ENCODE measurements at places on chromosomes 16 and 17. TPM values are rescaled to one million over a fixed set of nuclear protein-coding genes. Genes with fewer than 3 reads are reported as not detected.

GRCh38 chr16:55179852-55180585 is 144.0 kb upstream of the IRX6 start:
- H3K4me1 ChIP-seq: no peaks in the 10 kb centered on the region
- H3K36me3 ChIP-seq: no peaks in the 10 kb centered on the region
- DNase-seq: no peak
- no peaks in the 10 kb centered on the region for H3K27me3 ChIP-seq
- H3K4me3 ChIP-seq: no peak overlapping the region

GRCh38 chr17:74011966-74012365 is 191.5 kb upstream of the RPL38 start:
- H3K27ac ChIP-seq: no peak overlapping the region
- no peaks in the 10 kb centered on the region for H3K36me3 ChIP-seq
- H3K4me3 ChIP-seq: no peak overlapping the region
- H3K27me3 ChIP-seq: no peaks in the 10 kb centered on the region
- DNase-seq: no peak

- DNase-seq: no peak
- no peaks in the 10 kb centered on the region for H3K4me1 ChIP-seq
Observed at GRCh38 chr17:65455972-65456343, 105.5 kb downstream of the AXIN2 start.

DNA sequence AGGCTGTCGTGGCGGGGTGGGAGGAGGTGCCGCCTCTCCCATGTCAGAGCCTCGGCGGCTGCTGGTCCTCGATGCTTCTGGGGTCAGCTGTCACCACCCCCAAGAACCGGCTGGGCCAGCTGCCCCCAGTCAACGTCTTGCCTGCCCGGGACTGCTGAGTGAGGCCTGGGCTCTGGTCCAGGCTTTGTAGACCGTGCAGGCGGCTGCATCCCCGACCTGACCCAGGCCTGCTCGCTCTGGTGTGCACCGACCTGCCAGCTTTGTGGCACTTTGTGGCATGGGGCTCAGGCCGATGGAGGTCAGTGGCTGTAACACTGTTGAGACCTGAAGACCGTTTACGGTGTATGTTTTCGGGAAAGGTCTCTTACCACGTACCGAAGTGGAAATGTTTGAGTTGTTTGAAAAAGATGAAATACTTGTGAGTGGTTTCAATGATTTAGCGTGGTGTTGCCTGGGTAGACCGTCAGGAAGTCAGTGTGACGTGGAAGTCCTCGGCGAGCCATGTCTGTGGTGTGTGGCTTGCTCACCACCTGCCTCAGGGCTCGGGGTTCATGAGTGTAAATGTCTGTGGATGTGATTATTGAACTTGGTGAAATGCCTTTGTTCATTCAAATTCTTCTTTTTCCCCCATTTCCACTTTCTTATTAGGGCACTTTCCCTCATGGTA is 53.2 kb upstream of the ZNF750 start:
- no peak overlapping the region for H3K27ac ChIP-seq
- no peaks in the 10 kb centered on the region for H3K36me3 ChIP-seq
- H3K27me3 ChIP-seq: no peaks in the 10 kb centered on the region

- no peaks in the 10 kb centered on the region for H3K36me3 ChIP-seq
- no peak overlapping the region for H3K27ac ChIP-seq
- H3K4me1 ChIP-seq: no peaks in the 10 kb centered on the region
- H3K4me3 ChIP-seq: no peak overlapping the region
- H3K27me3 ChIP-seq: no peaks in the 10 kb centered on the region
Observed at GRCh38 chr16:67149276-67150046, 1.3 kb downstream of the B3GNT9 start.

DNA sequence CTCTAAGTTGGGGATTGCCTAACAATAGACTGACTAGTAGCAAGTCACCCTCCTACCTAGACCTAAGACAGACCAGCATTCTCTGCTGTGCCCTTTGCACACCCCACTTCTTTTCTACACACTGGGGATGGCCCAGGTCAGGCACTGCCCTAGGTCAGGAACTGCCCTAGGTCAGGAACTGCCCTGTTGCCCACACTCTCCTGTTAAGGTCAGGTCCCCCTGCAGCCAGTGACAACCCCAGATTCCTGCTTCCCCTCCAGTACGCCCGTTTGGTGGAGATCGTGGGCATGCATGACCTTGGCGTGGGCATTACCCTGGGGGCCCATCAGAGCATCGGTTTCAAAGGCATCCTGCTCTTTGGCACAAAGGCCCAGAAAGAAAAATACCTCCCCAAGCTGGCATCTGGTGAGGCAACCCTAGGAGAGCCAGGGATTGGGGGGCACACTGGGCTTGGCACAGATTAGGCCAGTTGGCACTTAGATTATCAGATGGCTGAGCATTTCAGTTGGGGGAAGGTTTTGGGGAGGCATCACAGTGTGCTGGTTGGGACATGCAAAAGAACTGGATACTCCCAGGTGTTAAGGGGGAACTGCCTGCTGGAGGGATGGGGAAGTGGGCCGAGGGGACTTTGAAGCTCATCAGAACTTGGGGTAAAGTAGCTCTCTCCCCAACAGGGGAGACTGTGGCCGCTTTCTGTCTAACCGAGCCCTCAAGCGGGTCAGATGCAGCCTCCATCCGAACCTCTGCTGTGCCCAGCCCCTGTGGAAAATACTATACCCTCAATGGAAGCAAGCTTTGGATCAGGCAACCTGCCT is 1.7 kb downstream of the ACADVL start:
- no peak overlapping the region for H3K4me3 ChIP-seq
- no peak overlapping the region for H3K27ac ChIP-seq
- no peaks in the 10 kb centered on the region for H3K4me1 ChIP-seq

GRCh38 chr17:79834565-79835469 is 4.4 kb downstream of the CBX4 start:
- no peaks in the 10 kb centered on the region for H3K27me3 ChIP-seq
- no peak overlapping the region for H3K27ac ChIP-seq
- no peaks in the 10 kb centered on the region for H3K4me1 ChIP-seq
- H3K36me3 ChIP-seq: no peaks in the 10 kb centered on the region
- DNase-seq: no peak

- DNase-seq: no peak
- no peak overlapping the region for H3K4me3 ChIP-seq
- no peaks in the 10 kb centered on the region for H3K4me1 ChIP-seq
Observed at GRCh38 chr17:61593426-61593825, 2.4 kb upstream of the NACA2 start.

- no peak overlapping the region for H3K27ac ChIP-seq
- no peaks in the 10 kb centered on the region for H3K4me1 ChIP-seq
- no peak for DNase-seq
- H3K36me3 ChIP-seq: no peaks in the 10 kb centered on the region
- no peaks in the 10 kb centered on the region for H3K27me3 ChIP-seq
Observed at GRCh38 chr17:19592316-19592715, 56.2 kb upstream of the ALDH3A2 start.

- H3K27me3 ChIP-seq: no peaks in the 10 kb centered on the region
- H3K27ac ChIP-seq: no peak overlapping the region
- no peaks in the 10 kb centered on the region for H3K36me3 ChIP-seq
Observed at GRCh38 chr16:50712560-50712898, 19.1 kb downstream of the NOD2 start.

DNA sequence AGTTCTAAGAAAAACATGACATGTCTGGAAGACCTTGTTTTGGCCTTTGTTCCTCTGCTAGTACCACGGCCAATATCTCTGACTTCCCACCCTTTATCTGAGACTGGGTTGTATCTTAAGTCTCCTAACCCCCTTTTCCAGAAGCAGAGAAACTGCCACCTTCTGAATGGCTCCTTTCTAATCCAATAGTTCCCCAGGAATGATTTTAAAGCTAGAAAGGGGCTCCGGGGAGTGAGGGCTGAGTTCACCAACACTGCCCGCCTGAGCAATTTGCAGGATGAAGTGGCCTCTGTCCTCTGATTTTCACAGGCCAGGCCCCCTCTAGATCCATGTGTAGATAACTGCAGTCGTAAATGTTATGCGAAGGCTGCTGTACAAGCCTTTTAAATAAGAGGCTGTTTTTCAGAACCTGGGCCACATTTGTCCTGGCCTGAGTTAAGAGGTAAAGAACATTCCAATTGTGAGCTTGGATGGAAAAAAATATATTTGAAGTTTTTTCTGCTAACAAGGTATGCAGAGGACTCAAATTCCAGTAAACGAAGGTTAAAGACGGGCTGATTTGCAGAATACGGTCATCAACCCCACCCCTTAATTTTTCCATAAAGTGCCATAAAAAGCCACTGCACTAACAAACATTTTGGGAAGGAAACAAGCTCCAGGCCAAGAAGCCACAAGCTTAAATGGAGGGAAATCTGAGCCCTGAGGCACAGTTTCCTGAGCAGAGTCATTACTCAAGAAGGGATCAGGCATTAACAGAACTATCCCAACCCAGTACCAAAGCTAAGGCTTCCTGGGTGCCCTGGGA is 117.0 kb upstream of the MAF start:
- H3K27me3 ChIP-seq: no peaks in the 10 kb centered on the region
- peak overlapping the region; percentile 97 for H3K27ac ChIP-seq
- H3K4me3 ChIP-seq: no peak overlapping the region
- peaks cover 7% of the 10 kb centered on the region for H3K4me1 ChIP-seq
- no peaks in the 10 kb centered on the region for H3K36me3 ChIP-seq

GRCh38 chr16:89143911-89144675 is 27.5 kb upstream of the CDH15 start:
- H3K4me3 ChIP-seq: no peak overlapping the region
- no peaks in the 10 kb centered on the region for H3K4me1 ChIP-seq
- peaks cover 2% of the 10 kb centered on the region for H3K36me3 ChIP-seq

DNA sequence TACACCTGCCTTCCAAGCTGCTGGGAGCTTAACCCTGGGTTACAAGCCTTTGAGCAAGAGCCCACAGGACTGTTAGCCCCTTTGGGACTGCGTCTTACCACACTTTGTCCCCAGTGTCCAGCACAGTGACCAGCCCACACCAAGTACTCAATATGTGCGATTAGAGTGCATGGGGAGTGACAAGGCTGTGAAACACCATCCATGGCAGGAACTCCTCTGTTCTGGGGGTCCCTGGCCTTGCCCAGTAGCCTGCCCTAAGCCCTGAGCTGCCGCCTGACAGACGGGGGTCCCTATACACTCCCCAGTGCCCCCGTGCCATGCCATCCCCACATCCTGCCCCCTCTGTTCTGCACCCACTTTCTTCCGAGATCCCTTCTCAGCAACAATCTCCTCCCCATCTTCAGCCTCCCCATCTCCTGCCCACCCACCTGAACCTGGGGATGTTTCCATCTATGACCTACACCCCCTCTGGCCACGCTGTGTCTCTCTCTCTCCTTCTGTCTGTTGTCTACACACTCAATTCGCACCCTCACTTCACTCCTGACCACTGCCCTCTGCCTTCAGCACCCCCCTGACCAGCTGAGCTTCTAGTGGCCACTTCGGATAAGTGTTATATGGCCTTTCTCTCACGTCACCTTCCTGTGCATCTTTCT is 112.9 kb upstream of the SMURF2 start:
- H3K36me3 ChIP-seq: no peaks in the 10 kb centered on the region
- H3K4me3 ChIP-seq: no peak overlapping the region
- H3K27ac ChIP-seq: no peak overlapping the region

DNA sequence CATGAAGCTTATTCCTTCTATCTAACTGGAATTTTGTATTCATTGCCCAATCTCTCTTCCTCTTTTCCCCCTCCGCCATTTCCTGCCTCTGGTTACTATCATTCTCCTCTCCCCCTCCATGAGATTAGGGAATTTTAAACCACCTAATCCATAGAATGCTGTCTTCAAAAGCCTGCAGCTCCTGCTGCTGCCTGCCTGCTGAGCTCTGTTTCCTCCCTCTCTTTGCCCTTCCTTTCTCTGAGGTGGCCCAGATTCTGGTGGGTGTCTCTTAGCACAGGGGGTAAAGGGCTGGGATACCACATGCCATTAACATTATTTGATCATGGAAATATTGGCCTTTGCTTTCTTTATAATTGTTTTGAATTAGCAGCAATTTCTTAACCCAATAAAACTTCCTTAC is 241.6 kb downstream of the CNTNAP4 start:
- DNase-seq: no peak
- H3K36me3 ChIP-seq: no peaks in the 10 kb centered on the region
- no peak overlapping the region for H3K4me3 ChIP-seq
- no peaks in the 10 kb centered on the region for H3K27me3 ChIP-seq
- H3K4me1 ChIP-seq: no peaks in the 10 kb centered on the region

- no peak overlapping the region for H3K27ac ChIP-seq
- no peaks in the 10 kb centered on the region for H3K27me3 ChIP-seq
- no peaks in the 10 kb centered on the region for H3K36me3 ChIP-seq
- H3K4me1 ChIP-seq: no peaks in the 10 kb centered on the region
Observed at GRCh38 chr17:27545562-27546229, 85.3 kb upstream of the LGALS9 start.

DNA sequence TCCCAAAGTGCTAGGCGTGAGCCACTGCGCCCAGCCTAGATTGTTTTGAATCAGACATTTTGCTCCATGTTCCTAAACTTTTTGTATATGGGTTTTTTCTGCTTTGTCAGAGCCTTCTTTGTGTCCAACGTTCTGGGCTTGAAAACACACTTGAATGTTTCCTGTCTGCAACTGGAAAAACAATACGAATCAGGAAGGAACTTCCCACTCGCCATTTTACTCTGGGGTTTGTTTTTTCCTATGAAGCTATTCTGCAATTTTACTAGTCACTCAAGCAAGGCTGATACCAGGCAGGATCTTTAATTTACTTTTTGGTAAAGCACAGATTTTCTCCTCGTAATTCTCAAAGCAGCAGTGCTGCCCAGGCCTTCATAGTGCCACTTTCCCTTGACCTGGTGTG is 31.6 kb downstream of the ARHGAP17 start:
- H3K36me3 ChIP-seq: no peaks in the 10 kb centered on the region
- DNase-seq: no peak
- no peak overlapping the region for H3K27ac ChIP-seq
- H3K4me3 ChIP-seq: no peak overlapping the region
- H3K27me3 ChIP-seq: no peaks in the 10 kb centered on the region

GRCh38 chr17:35568561-35568960 is 7.9 kb upstream of the SLFN14 start:
- no peaks in the 10 kb centered on the region for H3K36me3 ChIP-seq
- H3K27ac ChIP-seq: no peak overlapping the region
- DNase-seq: no peak
- peaks cover 5% of the 10 kb centered on the region for H3K4me1 ChIP-seq
- H3K27me3 ChIP-seq: no peaks in the 10 kb centered on the region

- no peaks in the 10 kb centered on the region for H3K36me3 ChIP-seq
- H3K27me3 ChIP-seq: no peaks in the 10 kb centered on the region
- H3K27ac ChIP-seq: no peak overlapping the region
- no peak overlapping the region for H3K4me3 ChIP-seq
- no peaks in the 10 kb centered on the region for H3K4me1 ChIP-seq
- no peak for DNase-seq
Observed at GRCh38 chr16:78405833-78406232, 306.4 kb downstream of the WWOX start.

- no peak for DNase-seq
- H3K27me3 ChIP-seq: no peaks in the 10 kb centered on the region
- H3K36me3 ChIP-seq: no peaks in the 10 kb centered on the region
- no peak overlapping the region for H3K4me3 ChIP-seq
- H3K4me1 ChIP-seq: no peaks in the 10 kb centered on the region
Observed at GRCh38 chr16:10931134-10931533, 11.1 kb downstream of the DEXI start.

EVPLL gene
- not detected for polyA plus RNA-seq

ABI3 gene
- polyA plus RNA-seq: 0.77 TPM

OTOP3 gene
- polyA plus RNA-seq: not detected

MYH13 gene
- polyA plus RNA-seq: not detected

OTOA gene
- polyA plus RNA-seq: not detected

SOCS3 gene
- 15.5 TPM for polyA plus RNA-seq

CFAP97D1 gene
- polyA plus RNA-seq: 0.25 TPM

PLXDC1 gene
- polyA plus RNA-seq: 2.5 TPM

ASIC2 gene
- polyA plus RNA-seq: not detected

CCL14 gene
- polyA plus RNA-seq: 8.8 TPM

COPZ2 gene
- 104 TPM for polyA plus RNA-seq

METTL26 gene
- 158 TPM for polyA plus RNA-seq

MAP3K14 gene
- 5.9 TPM for polyA plus RNA-seq

TBX2 gene
- 11.5 TPM for polyA plus RNA-seq

C16orf46 gene
- polyA plus RNA-seq: 0.33 TPM

SEC14L5 gene
- polyA plus RNA-seq: 0.26 TPM

KRT9 gene
- not detected for polyA plus RNA-seq

CRYBA1 gene
- not detected for polyA plus RNA-seq
